Progenitor cell of endocrine pancreas (in vitro differentiated cells): ENCODE measurements at places on chromosomes 4 and X. TPM values are rescaled to one million over a fixed set of nuclear protein-coding genes. Genes with fewer than 3 reads are reported as not detected.

ATP5ME gene
- 235 and 236 TPM in 2 replicates for total RNA-seq

DOK7 gene
- total RNA-seq: 0.13 TPM in 1 of 2 replicates, not detected in the other

COX7B2 gene
- not detected in 2 replicates for total RNA-seq

CD38 gene
- not detected in 2 replicates for total RNA-seq

SLC6A14 gene
- total RNA-seq: 0.24 and 0.51 TPM in 2 replicates

BEND4 gene
- 0.55 and 0.78 TPM in 2 replicates for total RNA-seq

DNA sequence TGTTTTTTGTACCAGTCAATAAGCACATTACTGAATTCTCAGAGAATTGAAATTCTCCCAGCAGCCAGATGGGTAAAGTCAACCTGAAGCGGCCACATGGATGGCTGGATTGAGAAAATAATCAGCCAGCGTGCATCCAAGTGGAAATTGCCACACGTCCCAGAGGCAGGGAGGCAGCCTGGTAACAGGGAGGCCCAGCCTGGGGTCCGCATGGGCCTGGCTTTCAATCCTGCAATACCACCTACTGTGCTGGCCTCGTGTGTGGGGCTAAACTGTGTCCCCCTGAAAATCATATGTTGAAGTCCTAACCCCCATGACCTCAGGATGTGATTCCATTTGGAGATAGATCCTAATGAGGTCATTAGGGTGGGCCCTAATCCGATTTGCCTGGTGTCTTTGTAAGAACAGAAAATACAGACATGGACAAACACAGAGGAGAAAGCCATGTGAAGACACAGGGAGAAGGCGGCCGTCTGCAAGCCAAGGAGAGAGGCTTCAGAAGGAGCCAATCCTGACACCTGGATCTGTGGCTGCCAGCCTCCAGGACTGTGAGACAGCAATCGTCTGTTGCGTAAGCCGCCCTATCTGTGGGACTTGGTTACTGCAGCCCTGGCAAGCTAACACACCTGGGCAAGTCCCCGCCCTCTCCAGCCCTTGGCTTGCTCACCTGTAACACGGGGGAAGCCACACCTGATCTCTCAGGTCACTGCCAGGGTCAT lies 90.3 kb downstream of the JAKMIP1 start:
- peaks cover 8% of the 10 kb centered on the region for H3K27me3 ChIP-seq
- no peak overlapping the region for H3K27ac ChIP-seq
- no peaks in the 10 kb centered on the region for H3K36me3 ChIP-seq
- H3K4me1 ChIP-seq: peaks cover 10% of the 10 kb centered on the region

DNA sequence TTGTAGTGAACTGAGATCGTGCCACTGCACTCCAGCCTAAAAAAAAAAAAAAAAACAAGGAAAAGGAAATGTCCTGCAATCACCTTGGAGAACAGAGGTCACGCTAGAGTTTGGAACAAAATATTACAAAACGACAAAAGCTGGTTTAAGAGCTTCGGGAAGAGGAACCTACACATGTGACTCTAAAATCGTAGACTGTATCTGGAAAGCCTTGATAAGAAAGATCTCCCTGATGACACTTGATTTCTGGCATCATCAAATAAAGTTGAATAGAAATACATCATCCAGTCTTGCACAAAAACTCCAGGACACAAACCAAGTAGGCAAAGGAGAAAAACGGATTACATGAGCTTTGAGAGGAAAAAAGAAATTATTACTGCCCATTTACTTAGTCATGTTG lies 31.1 kb upstream of the DOCK11 start:
- no peaks in the 10 kb centered on the region for H3K4me1 ChIP-seq
- H3K4me3 ChIP-seq: no peak overlapping the region
- H3K27ac ChIP-seq: no peak overlapping the region
- no peaks in the 10 kb centered on the region for H3K27me3 ChIP-seq

DNA sequence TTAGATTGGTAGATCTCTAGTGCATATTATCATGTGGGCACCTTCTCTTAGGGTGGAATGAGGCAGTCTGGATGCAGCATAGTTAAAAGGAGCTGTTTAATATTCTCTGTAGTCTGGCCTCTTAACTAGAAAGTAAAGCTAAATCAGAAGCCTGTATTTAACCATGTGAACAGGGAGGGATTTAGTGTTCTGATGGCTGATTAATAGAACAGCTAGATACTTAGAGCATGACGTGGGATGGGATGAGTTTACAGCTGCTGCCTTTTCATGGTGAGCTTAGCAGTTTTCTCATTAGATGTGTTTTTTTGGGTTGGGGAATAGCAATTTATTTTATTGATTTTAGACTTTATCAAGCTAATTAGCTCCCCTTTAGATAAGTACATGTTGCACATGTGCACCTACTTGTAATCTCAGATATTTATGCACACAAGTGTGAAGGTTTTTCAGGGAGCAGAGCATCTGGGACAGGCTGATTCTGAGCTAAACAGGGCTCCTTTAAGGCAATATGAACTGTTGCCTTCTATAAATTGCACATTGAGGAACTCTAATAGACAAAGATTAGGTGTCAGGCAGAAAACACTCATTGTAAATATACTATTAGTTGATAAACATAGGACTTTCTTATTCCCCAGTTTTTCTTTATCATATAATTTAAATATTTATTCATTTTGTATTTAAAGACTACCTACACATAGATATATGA lies 34.1 kb downstream of the YIPF6 start:
- no peaks in the 10 kb centered on the region for H3K27me3 ChIP-seq
- no peak overlapping the region for H3K27ac ChIP-seq
- peaks cover 7% of the 10 kb centered on the region for H3K4me1 ChIP-seq
- DNase-seq: no peak
